Activated T-cell treated with anti-CD3 and anti-CD28 coated beads, Interleukin-2, amount 50 U/mL, for 72 hours (primary cell): ENCODE measurements at places on chromosomes 12 and 14.

GRCh38 chr14:72796935-72797334 is 97.0 kb downstream of the DPF3 start:
- no peak for DNase-seq

DNA sequence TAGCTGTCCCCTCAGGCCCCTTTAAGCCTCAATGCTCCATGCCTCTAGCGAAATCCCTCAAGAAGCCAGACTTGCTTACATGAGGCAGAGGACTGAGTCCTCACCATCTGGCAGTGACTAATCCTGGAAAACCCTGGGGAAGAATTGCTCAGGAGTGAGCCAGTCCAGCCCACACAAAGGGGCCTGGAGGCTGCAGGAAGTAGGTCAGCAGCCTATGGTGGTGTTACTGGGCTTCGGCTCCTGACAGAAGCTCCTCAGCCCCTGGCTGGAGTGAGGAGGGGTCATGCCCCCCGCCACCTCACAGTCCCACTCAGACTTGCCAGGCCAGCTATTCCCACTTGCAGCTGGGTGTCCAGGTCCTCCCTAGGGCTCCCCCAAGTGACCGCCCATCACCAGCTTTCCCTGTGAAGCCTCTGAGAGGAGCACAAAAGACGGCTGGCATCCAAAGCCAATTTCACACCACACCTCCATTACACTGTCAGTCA is 250.5 kb downstream of the DPF3 start:
- no peak for DNase-seq

DNA sequence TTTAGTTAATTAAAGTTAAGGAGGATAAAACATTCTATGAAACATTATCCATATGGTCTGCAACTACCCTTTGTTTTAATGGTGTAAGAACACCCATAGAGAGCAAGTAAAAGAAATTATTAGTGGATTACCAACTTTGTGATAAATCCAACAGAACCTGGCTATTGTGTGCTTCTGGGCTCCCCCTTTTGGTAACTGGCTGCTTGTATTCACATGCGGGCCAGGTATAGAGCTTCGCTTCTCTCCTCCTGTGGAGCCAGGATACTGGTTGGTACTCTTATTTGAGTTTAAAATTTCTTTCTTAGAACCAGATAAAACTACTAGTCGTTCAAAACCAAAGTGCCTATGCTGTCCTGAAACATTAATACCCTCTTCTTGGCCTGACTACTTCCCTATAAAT is 81.0 kb downstream of the PTPRR start:
- no peak for DNase-seq

DNA sequence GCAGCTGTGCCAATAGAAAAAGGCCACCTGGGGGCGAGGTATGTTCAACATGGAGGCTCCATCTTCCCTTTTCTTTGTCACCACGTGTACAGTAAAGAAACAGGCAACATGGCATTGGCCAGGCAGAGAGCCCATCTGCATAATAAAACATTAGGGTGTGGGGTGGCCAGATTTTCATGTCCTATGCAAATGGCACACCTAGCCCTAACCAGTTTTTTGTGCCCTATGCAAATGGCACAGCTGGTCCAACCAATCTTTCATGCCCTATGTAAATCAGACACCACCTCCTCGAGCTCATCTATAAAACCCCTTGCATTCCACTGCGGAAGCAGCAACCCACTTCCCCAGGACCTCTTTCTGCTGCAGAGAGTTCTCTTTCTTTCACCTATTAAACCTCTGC is 149.1 kb upstream of the RGS6 start:
- DNase-seq, result no peak

DNA sequence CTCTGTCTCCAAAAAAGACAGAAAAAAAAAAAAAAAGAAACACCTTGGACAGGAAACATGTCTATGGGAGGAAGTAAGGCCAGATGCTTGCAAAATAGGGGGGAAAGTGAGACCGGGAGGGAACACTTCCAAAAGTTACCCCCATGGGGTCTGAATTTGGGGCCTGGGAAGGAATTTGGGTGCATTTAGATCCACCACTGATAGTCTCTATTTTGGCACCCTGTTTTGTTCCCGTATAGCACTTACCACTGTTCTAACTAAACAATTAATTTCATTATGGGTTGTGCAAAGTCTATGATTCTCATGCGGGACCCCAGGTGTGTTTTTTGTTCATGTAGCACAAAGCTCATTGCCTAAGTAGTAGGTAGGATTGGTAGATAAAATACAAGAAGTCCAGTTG is 1.4 kb upstream of the MLEC start:
- no peak for DNase-seq

DNA sequence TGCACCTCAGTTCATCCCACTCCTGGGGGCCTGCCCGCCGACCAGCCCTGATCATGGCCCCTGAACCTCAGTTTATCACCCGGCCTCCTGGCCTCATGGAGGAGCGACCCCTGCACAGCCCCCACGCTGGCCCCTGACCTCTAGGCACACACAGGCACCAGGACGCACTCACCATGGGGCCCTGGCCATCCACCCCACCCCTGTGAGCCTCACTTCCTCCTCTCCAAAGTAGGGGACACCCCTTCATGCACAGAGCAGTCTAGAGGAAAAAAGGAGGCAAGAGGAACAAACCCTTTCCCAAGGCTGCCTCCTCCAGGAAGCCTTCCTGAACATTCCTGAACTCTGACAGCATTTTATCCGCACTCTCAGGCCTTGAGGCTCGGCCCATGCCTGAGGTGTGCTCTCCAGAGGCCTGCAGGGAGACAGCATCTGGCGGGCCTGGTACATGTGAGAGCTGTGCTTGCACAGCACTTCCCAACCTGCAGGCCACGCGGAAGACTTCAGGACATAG is 39.4 kb downstream of the CCNK start:
- DNase-seq, result no peak

DNA sequence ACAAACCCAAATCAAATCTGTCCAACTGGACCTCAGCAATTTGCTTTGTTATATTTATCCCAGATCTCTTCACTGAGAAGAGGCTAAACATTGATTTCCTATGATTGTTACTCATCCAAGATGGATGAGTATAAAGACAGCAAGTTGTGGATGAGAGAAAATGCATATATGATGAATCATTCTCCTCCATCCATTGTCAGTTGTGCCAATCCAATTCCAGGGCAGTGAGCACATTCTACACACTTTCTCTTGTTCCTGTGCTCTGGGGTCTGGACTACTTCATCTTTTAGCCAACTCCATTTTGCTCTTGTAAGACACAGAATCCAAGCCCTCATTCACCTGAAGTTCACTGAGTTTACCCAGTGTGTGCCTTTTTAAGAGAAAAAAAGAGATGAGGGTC is 105.7 kb downstream of the GCH1 start:
- DNase-seq, result no peak

DNA sequence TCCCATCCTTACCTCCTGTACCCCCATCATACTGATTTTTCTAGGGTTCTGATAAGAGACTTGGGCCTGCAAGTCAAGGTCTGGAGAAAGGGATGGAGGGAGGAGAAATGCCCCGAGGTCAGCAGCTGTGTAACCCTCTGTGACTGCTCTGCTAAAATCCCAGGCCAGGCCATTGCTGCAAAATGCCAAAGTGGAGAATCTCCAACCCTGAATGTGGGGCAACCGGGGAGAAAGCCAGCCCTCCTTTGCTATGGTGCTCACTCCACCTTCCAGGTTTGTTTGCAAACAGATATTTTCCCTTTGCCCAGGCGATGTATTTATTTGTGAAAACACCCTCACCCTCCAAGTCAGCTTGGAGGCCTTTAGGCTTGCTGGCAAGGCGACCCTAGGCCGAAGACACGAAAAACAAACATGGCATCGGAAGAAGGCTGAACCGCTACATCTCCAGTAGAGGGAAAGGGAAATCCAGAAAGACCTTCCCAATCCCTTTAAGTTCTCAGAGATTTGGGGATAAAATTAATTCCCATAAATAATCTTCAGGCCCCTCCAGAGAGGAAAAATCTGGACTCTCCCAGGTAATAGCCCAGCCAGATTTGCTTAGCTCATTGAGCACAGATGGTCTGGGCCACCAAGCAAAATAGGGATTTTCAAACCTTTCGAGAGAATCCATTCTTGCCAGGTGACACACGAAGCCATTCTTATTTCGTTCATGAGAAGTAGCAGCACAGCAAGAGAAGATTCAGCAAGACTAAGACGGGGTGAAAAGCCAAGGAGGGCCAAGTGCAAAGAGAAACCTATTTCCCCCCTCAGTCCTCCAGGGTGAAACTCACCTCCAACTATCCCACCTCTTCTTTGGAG is 1.3 kb upstream of the TBX5 start:
- no peak for DNase-seq

GRCh38 chr12:91327889-91328288 is 145.3 kb upstream of the DCN start:
- DNase-seq, result no peak

GRCh38 chr12:92857818-92858217 is 71.3 kb downstream of the EEA1 start:
- DNase-seq, result no peak

DNA sequence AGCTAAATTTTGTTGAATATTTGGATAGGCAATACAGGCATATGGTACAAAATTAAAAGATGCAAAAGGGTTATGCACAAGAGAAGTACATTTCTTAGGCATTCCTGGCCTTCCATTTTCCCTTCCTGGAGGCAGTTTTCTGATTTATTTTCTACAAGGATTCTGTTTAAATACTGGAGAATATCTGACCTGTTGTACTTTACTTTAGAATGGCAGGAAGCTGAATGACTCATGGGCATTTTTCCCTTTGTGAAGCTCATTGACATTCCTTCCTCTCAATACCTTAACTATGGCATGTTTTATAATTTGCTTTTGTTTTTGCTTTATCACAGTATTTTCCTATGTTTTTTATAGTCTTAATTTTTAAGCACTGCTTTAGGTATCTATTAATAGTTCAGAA is 62.7 kb downstream of the RCOR1 start:
- no peak for DNase-seq

DNA sequence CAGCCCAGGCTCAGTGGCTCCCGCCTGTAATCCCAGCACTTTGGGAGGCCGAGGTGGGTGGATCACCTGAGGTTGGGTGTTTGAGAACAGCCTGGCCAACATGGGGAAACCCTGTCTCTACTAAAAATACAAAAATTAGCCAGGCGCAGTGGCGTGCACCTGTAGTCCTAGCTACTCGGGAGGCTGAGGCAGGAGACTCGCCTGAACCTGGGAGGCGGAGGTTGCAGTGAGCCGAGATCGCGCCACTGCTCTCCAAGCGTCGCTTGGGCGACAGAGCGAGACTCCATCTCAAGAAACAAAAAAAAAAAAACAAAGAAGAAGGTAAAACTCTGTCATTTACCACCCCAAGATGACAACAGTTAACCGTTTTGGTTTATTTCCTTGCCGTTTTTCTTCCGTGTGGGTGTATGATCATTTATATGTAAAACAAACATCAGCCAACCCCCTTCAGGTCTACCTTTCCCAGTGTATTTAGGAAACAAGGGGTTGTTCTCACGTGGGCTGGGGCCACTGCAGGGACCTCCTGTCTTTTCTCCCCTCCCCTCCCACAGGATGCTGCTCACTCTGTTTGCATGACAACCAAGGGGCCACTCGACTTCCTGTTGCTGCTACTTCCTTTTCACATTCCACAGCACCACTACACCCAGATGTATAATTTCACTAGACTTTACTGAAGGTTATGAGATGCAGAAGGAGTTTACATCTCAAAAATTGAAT is 13.6 kb downstream of the TTC9 start:
- peak; percentile 79 for DNase-seq

- no peak for DNase-seq
These were observed 16.4 kb downstream of the TMEM63C start for GRCh38 chr14:77197988-77198387.

- DNase-seq, result no peak
These were observed 165.9 kb downstream of the TMTC3 start for GRCh38 chr12:88307961-88308360.

GRCh38 chr12:132886529-132887477 is 602 bp downstream of the CHFR start:
- peak; percentile 37 for DNase-seq

DNA sequence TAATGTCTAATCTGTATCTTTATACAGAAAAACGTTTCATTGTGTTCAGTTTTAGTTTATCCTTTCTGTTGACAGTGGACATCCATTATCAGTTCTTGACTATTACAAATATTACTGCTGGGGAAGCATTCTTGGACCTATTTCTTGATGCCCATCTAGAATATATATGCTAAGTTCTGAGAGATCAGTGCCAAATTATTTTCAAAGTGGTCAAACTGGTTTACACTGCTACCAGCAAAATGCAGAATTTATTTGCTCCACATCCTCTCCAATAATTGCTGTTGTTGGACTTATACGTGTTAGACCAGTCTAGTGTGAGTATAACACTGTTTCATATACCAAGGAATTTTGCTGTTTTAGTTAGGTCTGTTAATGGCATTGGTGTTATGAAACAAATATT is 85.5 kb upstream of the TRAF3 start:
- no peak for DNase-seq

GRCh38 chr12:47360093-47360480 is 280.3 kb upstream of the AMIGO2 start:
- no peak for DNase-seq

- DNase-seq, result no peak
These were observed 687.3 kb upstream of the MIS18BP1 start for GRCh38 chr14:45940318-45940717.

GRCh38 chr14:58574623-58575022 is 63.1 kb upstream of the DACT1 start:
- no peak for DNase-seq

GRCh38 chr14:106564058-106564643 is 1037.8 kb downstream of the TMEM121 start:
- peak; percentile 70 for DNase-seq

DNA sequence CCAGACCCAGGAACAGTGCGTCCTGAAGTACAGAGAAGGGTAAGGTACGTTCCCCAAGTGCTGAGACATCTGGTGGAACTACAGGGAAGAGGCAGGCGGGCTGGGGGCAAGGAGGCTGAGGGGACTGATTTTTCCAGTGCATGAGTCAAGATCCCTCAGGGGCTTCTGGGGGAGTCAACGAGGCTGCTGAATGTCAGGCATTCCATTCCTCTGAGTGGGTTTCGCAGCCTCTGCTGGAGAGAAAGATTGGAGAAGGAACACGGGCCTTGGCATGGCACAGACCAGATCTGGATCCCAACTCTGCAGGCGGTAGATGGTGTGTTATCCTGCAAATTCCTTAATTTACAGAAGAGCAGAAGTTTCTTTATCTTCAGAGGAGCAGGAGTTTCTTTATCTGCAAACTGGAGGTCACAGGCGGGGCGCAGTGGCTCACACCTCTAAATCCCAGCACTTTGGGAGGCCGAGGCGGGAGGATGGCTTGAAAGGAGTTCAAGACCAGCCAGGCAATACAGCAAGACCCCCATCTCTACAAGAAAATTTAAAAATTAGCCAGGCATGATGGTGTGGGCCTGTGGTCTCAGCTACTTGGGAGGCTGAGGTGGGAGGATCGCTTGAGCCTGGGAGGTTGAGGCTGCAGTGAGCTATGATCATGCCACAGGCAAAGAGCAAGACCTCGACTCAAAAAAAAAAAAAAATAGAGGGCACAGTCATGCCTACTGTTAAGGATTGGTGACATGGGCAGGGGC is 132.6 kb upstream of the MAP1LC3B2 start:
- DNase-seq, result no peak

GRCh38 chr14:65249471-65250161 is 147.3 kb upstream of the MAX start:
- DNase-seq, result no peak

DNA sequence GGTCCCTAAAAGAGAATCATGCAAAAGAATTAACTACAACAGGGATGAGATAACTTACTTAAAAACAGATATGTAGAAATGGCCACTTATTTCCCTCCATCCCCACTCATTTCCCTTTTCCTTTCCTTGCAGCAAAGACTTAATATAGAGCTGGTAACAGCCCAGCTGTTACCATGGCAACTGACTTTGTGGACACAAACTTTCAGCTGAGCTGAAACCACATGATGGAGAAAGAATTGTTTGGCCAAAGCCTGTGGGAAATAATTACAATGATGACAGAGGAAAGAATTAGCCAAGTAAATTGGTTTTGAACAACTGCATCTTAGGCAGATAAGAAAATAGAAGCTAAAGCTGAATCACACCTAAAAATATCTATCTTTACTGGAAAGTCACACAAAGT is 364.9 kb downstream of the GALC start:
- DNase-seq, result no peak
